ENCODE measurements at places on chromosomes 16 and 17. TPM values are rescaled to one million over a fixed set of nuclear protein-coding genes. Genes with fewer than 3 reads are reported as not detected.

Gene ZACN
- 0.34 TPM for total RNA-seq

- no peaks in the 10 kb centered on the region for H3K36me3 ChIP-seq
- no peaks in the 10 kb centered on the region for H3K4me1 ChIP-seq
- H3K27ac ChIP-seq = no peak overlapping the region
- no peak overlapping the region for H3K4me3 ChIP-seq
Measured at GRCh38 chr16:21037736-21038135, 112.9 kb downstream of the DNAH3 start.

- H3K4me3 ChIP-seq = no peak overlapping the region
- H3K27me3 ChIP-seq = no peaks in the 10 kb centered on the region
- peaks cover 9% of the 10 kb centered on the region for H3K36me3 ChIP-seq
- H3K27ac ChIP-seq = no peak overlapping the region
- H3K4me1 ChIP-seq = peaks cover 2% of the 10 kb centered on the region
Measured at GRCh38 chr16:9054460-9054859, 37.0 kb upstream of the HAPSTR1 start.

DNA sequence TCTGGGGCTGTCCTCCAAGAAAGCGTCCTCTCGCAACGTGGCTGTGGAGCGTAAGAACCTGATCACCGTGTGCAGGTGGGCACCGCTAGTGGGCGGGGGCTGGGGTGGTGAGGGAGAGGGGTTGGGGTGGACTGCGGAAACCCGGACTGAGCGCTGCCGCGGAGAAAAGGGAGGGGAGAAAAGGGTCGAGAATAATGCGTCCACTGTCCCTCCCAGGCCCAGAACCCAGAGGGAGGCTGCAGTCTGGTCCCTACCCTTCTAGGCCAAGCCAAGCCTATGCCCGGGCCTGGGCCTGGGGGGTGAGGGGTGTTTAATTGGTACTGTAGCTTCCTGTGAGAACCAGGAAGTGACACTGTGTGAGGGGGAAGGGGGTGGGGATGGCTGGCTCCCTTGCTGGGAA, 464 bp downstream of the RUNDC3A start:
- DNase-seq = no peak
- H3K27ac ChIP-seq = no peak overlapping the region
- peaks cover 90% of the 10 kb centered on the region for H3K27me3 ChIP-seq

Gene ZNF768
- 40.8 TPM for total RNA-seq

GRCh38 chr16:84829168-84829965, 9.6 kb downstream of the CRISPLD2 start:
- no peak overlapping the region for H3K27ac ChIP-seq
- peaks cover 61% of the 10 kb centered on the region for H3K27me3 ChIP-seq
- no peaks in the 10 kb centered on the region for H3K4me1 ChIP-seq
- no peak for DNase-seq
- H3K36me3 ChIP-seq = no peaks in the 10 kb centered on the region
- H3K4me3 ChIP-seq = no peak overlapping the region

DNA sequence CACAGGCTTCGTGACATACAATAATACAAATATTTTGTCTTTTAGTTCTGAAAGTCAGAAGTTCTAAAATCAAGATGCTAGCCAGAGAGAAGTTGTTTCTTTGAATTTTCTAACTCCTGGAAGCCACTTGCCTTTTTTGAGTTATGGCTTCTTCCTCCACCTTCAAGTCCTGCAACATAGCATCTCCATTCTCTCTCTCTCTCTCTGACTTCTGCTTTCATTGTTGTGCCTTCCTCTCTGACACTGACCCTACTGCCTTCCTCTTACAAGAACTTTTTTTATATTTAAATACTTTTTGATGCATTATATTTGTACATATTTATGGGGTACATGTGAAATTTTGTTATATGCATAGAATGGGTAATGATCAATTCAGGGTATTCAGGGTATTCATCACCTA, 205.9 kb downstream of the MAP2K6 start:
- no peaks in the 10 kb centered on the region for H3K4me1 ChIP-seq
- no peaks in the 10 kb centered on the region for H3K36me3 ChIP-seq

Gene RASD1
- total RNA-seq = not detected

Gene GOT2
- total RNA-seq = 162 TPM

DNA sequence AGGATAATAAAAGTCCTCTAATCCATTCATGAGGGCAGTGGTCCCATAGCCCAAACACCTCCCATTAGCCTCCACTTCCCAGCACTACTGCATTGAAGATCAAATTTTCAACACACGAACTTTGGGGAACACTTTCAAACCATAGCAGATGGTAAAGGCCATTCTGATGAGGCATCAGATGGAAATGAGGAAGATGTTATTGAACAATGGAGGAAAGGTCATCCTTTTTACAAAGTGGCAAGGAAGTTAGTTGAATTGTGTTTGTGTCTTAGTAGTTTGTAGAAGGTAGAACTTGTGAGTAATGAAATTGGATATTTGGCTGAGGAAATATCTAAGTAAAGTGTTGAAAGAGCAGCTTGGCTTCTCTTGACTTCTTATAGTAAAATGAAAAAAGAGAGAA, 93.3 kb upstream of the NLRP1 start:
- H3K27ac ChIP-seq = no peak overlapping the region
- no peaks in the 10 kb centered on the region for H3K4me1 ChIP-seq

- H3K36me3 ChIP-seq = no peaks in the 10 kb centered on the region
- H3K4me1 ChIP-seq = no peaks in the 10 kb centered on the region
- no peak overlapping the region for H3K4me3 ChIP-seq
- H3K27me3 ChIP-seq = peaks cover 98% of the 10 kb centered on the region
- DNase-seq = no peak
- no peak overlapping the region for H3K27ac ChIP-seq
Measured at GRCh38 chr16:50478075-50478772, 70.0 kb upstream of the NKD1 start.

Gene CEMP1
- 0.86 TPM for total RNA-seq

- H3K27ac ChIP-seq = no peak overlapping the region
- no peak for DNase-seq
- H3K27me3 ChIP-seq = no peaks in the 10 kb centered on the region
- no peak overlapping the region for H3K4me3 ChIP-seq
- peaks cover 61% of the 10 kb centered on the region for H3K36me3 ChIP-seq
Measured at GRCh38 chr17:78124081-78124835, 4.3 kb downstream of the TMC6 start.

DNA sequence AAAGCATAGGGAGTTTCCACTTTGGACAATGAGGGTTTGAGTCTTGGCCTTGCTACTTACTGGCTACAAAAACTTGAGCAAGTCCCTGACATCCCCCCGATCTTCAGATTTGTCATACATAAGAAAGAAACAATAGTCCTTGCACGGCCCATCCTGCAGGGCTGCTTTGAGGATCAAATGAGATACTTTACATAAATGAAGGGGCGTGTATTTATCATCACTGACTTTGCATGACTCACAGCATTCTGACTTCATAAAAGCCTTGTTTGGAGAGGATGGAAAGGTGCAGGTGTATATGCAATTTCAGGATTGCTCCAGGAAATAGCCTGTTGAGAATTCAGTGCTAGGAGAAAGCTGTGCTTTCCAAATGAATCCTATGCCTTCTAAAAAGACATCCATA, 465.0 kb upstream of the MAF start:
- no peak for DNase-seq
- peaks cover 6% of the 10 kb centered on the region for H3K4me1 ChIP-seq
- H3K36me3 ChIP-seq = no peaks in the 10 kb centered on the region
- no peak overlapping the region for H3K27ac ChIP-seq
- no peaks in the 10 kb centered on the region for H3K27me3 ChIP-seq

Gene TP53TG3F
- total RNA-seq = not detected

DNA sequence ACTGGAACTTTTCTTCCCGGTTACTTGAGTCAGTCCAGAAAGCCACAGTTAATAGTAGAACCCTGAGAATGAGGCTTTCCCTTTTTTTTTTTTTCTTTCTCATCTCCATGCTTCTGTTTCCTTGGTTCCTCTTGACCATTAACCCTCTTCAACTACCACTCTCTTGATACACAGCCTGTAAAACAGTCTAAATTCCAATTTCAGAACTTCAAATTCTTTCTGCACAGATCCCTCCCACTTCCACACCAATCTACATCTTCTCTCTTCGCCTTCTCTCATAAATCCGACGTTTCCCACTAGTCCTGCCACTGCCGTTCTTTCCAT, 588 bp downstream of the METTL16 start:
- H3K4me3 ChIP-seq = no peak overlapping the region
- no peak overlapping the region for H3K27ac ChIP-seq
- H3K36me3 ChIP-seq = peaks cover 9% of the 10 kb centered on the region
- H3K27me3 ChIP-seq = no peaks in the 10 kb centered on the region
- peaks cover 13% of the 10 kb centered on the region for H3K4me1 ChIP-seq

DNA sequence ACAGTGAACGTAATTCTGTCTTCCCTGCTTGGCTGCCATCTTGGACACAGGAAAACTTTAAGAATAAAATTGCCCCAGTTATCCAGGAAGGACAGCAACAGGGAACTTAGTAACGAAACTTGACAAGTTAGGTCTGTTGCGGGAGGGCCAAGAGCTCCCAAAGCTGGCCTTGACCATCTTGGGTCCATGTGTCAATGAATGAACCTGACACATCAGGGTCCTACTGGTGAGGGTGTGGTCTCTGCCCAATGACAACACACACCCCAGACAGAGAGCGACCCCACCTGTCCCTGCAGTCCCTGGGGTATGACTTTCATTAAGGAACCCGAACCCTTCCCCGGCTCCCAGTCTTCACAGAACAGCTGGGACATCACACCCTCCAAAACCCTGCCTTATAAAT, 96.3 kb downstream of the NDE1 start:
- peaks cover 38% of the 10 kb centered on the region for H3K27me3 ChIP-seq
- H3K4me3 ChIP-seq = no peak overlapping the region
- H3K27ac ChIP-seq = no peak overlapping the region
- DNase-seq = no peak
- peaks cover 4% of the 10 kb centered on the region for H3K36me3 ChIP-seq
- no peaks in the 10 kb centered on the region for H3K4me1 ChIP-seq

- no peak for DNase-seq
- H3K27me3 ChIP-seq = no peaks in the 10 kb centered on the region
- H3K36me3 ChIP-seq = peaks cover 4% of the 10 kb centered on the region
- no peaks in the 10 kb centered on the region for H3K4me1 ChIP-seq
Measured at GRCh38 chr17:12909046-12909445, 108.8 kb downstream of the ELAC2 start.

Gene KRTAP1-1
- 15.9 TPM for total RNA-seq

GRCh38 chr17:6548578-6549330, 7.6 kb downstream of the PITPNM3 start:
- H3K36me3 ChIP-seq = peaks cover 17% of the 10 kb centered on the region
- no peak overlapping the region for H3K27ac ChIP-seq
- no peaks in the 10 kb centered on the region for H3K27me3 ChIP-seq
- DNase-seq = no peak

GRCh38 chr17:47959825-47960655, 2.4 kb upstream of the PRR15L start:
- H3K4me3 ChIP-seq = no peak overlapping the region
- H3K4me1 ChIP-seq = peaks cover 59% of the 10 kb centered on the region
- H3K27ac ChIP-seq = no peak overlapping the region
- H3K27me3 ChIP-seq = no peaks in the 10 kb centered on the region
- H3K36me3 ChIP-seq = peaks cover 39% of the 10 kb centered on the region
- no peak for DNase-seq

Gene GNG13
- total RNA-seq = not detected

DNA sequence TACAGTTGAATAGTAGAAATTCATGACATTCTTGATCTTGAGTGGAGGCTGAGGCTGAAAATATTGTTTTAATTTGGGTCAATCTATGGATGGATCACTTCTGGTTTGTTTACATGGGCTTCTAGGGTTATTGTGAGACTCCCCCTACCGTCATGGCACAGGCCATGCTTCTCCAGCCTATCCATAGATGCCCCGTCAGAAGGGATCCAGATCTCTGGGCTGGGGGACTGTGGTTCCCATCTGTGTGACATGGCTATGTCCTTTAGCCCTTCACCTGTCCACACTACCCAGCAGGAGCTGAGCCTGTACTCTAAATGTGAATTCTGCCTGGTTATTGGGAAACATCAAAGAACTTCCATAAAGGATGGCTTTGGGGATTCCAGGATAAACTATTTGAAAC, 160.4 kb downstream of the ABCC12 start:
- H3K4me1 ChIP-seq = no peaks in the 10 kb centered on the region
- no peak overlapping the region for H3K4me3 ChIP-seq
- H3K36me3 ChIP-seq = no peaks in the 10 kb centered on the region
- no peak overlapping the region for H3K27ac ChIP-seq

Gene COQ9
- 77.7 TPM for total RNA-seq

Gene CA5A
- total RNA-seq = not detected

GRCh38 chr16:49527611-49528010, 154.0 kb downstream of the C16orf78 start:
- no peak for DNase-seq
- no peak overlapping the region for H3K4me3 ChIP-seq
- H3K4me1 ChIP-seq = no peaks in the 10 kb centered on the region
- no peak overlapping the region for H3K27ac ChIP-seq
- H3K36me3 ChIP-seq = no peaks in the 10 kb centered on the region

DNA sequence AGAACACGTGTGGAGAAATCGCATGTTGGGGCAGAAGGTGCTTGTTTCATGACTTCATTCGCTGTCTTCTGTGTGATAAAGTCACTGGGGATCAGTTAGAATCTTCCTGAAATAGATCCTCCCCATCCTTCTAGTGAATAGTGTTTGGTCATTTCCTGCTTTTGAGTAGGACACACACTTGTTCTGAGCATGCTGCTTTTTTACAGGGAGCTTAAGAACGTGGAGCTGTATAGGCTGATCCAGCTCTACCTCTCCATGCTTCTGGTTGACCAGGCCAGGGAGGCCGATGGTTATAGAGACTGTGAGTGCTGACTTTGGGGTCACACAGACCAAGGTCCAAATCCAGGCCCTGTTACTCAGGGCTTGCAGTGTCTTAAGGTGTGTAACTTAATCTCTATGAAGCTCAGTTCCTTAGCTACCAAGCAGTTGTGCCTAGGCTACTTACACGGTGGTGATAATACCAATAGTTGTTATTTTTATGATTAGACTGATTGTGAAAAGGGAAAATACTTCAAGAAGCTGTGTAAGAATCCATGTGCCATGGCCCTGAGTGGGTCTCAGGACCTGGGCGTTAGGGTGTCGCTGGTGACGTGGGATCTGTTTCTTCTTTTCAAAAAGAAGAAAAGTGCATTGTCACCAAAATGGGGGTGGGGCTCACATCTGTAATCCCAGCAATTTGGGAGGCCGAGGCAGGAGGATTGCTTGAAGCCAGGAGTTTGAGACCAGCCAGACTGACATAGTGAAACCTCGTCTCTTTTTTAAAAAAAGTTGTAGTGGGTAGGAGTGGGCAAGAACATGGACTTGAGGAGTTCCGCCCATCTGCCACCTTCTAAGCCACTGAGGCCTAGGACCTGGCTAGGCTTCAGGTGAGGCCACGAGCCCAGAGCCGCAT, 64.1 kb upstream of the LGALS9 start:
- DNase-seq = no peak
- no peaks in the 10 kb centered on the region for H3K36me3 ChIP-seq
- no peak overlapping the region for H3K27ac ChIP-seq
- H3K27me3 ChIP-seq = no peaks in the 10 kb centered on the region

- H3K27ac ChIP-seq = no peak overlapping the region
- no peaks in the 10 kb centered on the region for H3K36me3 ChIP-seq
- H3K4me1 ChIP-seq = peaks cover 13% of the 10 kb centered on the region
- no peak overlapping the region for H3K4me3 ChIP-seq
- no peak for DNase-seq
Measured at GRCh38 chr16:75052481-75053202, 53.8 kb downstream of the ZNRF1 start.

GRCh38 chr16:7124701-7125100, 207.9 kb upstream of the RBFOX1 start:
- H3K27ac ChIP-seq = no peak overlapping the region
- no peaks in the 10 kb centered on the region for H3K36me3 ChIP-seq
- no peak overlapping the region for H3K4me3 ChIP-seq
- no peaks in the 10 kb centered on the region for H3K4me1 ChIP-seq
- H3K27me3 ChIP-seq = no peaks in the 10 kb centered on the region
